ENCODE measurements at places on chromosomes 1 and 21. TPM values are rescaled to one million over a fixed set of nuclear protein-coding genes. Genes with fewer than 3 reads are reported as not detected.

GRCh38 chr1:15954316-15954715, 21.6 kb downstream of the ZBTB17 start:
- DNase-seq = no peak

DNA sequence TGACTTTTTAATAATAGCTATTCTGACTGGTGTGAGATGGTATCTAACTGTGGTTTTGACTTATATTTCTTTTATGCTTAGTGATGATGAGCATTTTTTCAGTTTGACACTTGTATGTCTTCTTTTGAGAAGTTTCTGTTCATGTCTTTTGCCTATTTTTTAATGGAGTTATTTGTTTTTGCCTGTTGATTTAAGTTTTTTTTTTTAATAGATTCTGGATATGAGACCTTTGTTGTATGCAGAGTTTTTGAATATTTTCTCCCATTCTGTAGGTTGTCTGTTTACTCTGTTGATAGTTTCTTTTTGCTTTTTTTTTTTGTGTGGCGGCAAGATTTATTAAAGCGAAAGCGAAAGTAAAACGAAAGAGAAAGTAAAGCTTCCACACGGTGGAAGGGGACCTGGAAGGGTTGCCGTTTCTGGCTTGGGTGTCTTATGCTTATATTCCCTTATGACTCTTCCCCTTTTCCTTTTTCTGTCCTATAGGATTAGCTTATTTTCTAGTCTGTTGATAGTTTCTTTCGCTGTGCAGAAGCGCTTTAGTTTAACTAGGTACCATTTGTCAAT, 67.6 kb downstream of the TBX19 start:
- no peak for DNase-seq

- DNase-seq = no peak
These were observed 4.0 kb downstream of the KDM1A start for GRCh38 chr1:23023174-23023845.

GRCh38 chr21:37575580-37575979, 209.0 kb downstream of the DYRK1A start:
- DNase-seq = no peak

GRCh38 chr21:40386294-40386911, 460.6 kb downstream of the DSCAM start:
- DNase-seq = peak; percentile 82

DNA sequence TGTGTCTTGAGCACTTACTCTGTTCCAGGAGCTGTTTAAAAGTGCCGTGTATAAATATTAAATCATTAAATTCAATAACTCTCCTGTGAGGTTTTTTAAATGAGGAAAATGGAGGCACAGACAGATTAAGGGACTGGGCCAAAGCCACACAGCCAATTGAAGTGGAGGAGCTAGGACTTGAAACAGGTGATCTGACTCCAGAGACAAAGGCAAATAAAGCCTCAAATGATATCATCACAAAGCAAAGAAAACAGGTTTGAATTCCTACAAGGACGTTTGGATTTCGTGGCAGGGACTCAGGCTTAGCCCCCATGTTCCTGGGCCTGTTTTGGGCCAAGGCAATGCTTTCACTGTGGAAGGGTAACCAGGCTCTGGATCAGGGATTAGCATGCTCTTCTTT, 45.2 kb upstream of the DMBX1 start:
- no peak for DNase-seq

GRCh38 chr1:32742199-32742947, 39.8 kb upstream of the SYNC start:
- peak; percentile 57 for DNase-seq

GRCh38 chr1:210099921-210100320, 132.7 kb upstream of the SERTAD4 start:
- DNase-seq = no peak

- DNase-seq = no peak
These were observed 150.6 kb downstream of the RHOU start for GRCh38 chr1:228885845-228886244.

- no peak for DNase-seq
These were observed 87.3 kb upstream of the TLR5 start for GRCh38 chr1:223230161-223230881.

GRCh38 chr21:29166323-29166722, 35.9 kb downstream of the MAP3K7CL start:
- no peak for DNase-seq

- DNase-seq = no peak
These were observed 4.8 kb upstream of the ST6GALNAC5 start for GRCh38 chr1:76862447-76862846.

GRCh38 chr1:214219902-214220301, 61.1 kb upstream of the SMYD2 start:
- DNase-seq = no peak

DNA sequence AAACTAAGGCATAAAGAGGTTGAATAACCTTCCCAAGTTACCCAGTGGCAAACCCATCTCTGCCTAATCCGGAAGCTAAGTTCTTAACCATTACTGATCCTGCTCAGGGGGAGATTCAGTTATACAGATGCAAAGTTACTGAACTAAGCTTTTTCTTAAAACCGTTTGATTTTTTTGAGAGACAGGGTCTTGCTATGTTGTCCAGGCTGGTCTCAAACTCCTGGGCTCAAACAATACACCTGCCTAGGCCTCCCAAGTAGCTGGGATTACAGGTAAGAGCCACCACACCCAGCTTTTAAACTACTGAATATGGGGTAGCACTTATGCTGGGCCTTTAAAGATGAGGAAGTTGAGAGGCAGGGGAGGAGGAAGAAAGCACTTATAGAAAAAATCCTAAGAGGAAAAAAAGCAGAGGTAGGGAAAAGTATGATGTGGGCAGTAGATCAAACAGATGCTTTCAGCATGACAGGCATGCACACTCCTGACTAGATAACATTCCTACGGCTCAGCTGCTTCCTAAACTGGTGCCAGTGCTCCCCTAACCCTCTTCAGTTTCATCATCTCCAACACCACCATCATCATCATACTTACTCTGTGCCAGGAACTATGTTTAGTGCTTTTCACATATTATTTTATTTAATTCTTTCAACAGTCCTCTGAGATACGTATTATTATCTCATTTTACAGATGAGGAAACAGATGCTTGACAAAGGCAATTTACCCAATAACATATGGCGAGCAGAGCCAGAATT, 5.8 kb downstream of the PAFAH2 start:
- DNase-seq = no peak

DNA sequence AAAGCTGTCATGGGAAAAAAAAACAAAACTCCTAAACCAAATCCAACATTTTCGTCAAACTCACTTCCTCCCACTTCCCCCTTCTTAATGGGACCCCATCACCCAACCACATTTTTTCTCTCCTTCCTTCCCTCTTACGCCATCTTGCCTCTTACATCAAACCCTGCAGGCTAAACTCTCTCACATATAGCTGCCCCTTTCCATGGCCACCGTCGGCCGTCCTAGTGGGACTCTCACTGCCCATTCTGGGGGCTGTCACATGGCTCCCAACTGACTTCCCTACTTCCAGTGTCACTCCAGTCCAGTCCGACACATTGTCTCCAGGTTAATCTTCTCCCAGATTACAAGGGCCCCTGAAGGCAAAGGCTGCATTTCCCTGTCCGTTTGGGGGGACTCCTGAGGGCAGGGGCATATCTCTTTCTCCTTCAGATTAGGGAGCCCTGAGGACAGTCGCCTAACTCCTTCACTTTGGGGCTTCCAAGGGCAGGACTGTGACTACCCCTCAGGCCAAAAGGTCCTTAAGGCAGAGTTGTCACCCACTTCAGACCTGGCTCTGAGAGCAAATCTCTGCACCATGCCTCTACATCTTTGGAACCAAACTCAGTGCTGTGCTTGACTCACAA, 658 bp downstream of the UBXN11 start:
- peak; percentile 33 for DNase-seq

DNA sequence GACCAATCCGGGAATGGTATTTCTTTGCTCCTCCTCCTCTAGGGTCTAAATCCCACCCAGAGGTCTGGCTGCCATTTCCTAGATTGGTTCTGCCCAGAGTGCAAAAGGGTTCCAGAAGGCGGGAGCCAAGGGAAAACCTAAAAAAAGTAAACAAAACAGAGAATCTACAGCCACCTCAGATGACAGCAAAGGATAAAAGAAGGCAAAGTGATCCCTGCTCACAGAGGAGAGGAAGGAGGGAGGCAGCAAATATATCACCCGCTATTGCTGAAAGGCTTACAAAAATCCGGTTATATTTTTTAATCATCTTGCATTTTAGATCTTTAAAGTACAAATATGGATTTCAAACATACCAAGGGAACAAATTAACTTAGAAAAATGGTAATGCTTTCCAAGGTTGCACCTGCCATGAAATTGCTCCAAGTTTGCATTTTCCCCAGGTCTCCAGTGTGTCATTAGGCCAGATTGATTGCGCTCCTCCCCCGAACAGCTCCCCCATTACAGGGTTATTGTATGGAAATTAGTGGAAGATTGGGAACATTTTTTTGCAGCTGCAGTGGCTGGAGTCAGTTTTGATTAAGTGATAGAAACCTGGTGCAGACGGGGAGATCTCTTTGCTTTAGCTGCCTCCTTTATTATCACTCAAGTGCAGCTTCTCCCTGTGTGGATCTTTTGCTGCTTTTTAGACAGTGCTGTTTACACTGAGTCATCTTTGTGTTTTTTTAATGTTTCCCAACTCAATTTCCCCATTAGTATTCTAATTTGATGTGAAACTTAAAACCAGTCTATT, 280.5 kb upstream of the CAMK1G start:
- no peak for DNase-seq

DNA sequence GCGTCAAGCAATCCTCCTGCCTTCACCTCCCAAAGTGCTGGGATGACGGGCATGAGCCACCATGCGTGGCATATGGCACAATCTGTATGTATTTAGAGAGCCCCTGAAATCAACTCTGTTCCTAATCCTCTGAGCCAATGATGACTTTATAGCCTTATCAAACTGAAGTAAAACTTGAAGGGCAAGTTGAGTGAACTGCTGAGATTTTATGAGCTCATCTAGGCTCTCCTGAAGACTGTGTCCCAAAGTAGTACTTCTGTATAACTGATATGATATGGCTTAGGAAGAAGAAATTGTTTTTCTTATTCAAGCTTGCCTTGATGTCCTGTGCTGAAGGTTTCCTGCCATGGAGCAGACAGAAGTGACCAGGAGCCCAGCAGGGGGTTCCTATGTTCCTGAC, 23.7 kb upstream of the NKAIN1 start:
- DNase-seq = no peak

- no peak for DNase-seq
These were observed 16.4 kb upstream of the C1orf159 start for GRCh38 chr1:1132042-1132950.

DNA sequence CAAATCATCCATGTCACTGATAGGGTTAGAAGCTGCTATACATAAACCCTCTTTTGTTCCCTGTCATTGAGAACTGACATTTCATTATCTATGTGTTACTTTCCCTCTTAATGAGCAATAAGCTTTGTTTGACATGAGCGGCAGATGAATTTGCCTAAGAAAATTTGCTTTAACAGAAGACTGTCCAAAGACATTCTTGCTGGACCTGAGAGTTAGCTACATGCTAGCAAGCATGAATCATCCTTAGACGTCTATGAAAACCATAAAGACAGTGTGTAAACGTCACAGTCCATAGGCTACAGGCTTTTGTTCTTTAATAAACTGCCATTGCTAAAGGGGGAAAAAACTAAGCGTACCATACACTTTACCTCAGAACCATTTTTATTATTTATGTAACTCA, 73.1 kb downstream of the TNFSF4 start:
- DNase-seq = no peak

- DNase-seq = no peak
These were observed 123.7 kb upstream of the ATP1B1 start for GRCh38 chr1:168982778-168983177.

DNA sequence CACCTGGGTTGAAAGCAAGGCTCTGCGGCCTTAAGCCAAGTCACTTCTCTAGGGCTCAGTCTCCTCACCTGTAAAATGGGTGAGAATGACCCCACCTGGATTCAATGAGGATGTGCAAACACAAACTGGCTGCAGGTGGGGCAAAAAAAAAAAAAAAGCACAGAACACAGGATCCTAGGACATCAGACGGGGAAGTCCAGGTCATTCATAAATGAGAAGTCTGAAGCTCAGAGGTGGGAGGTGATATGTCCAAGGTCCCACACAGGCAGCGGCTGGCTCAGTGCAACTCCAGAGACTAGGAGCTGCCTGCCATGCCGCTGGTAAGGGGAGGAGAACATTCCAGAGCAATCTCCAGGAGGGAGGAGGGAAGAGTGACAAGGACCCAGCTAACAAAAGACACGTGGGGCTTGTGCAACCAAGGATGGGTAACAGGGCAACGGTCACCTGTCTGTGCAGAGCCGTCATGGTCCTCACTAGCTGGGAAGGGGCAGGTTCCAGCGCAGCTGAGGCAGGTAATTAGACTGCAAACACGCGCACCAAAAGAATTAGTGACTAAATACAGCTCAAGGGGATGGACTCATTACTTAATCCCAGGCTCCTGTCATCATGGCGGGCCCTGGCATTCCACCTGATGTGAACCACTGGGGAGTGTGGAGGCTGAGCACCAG, 19.5 kb downstream of the IFFO2 start:
- DNase-seq = peak; percentile 16

DNA sequence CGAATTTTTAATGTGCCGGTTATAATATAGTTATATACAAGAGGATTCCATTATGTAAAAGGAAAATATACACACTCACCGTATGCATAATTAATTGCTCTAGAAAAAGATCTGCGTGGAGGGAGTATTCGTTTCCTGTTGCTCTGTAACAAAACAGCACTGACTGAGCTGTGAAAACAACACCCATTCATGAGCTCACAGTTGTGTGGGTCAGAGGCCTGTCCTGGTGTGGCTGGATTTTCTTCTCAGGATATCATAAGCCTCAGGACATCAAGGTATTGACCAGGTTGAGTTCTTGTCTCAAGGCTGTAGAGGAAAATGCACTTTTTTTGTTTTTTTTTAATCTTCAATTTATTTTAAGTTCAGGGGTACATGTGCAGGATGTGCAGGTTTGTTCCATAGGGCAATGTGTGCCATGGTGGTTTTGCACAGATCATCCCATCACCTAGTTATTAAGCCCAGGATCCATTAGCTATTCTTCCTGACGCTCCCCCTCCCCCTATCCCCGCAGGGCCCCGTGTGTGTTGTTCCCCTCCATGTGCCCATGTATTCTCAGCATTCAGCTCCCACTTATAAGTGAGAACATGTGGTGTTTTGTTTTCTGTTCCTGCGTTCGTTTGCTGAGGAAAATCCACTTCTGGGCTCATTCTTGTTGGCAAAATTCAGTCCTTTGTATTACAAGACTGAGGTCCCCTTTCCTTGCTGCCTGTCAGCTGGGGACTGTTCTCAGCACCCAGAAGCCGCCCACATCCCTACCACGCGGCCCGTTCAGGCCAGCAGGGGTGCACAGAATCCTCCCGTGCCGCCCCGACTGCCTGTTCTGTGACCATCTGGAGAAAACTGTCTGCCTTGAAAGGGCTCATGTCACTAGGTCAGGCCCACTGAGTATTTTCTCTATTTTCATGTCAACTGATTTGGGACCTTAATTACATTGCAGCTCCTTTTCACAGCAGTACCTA, 87.4 kb upstream of the ERRFI1 start:
- peak; percentile 39 for DNase-seq

TRAPPC3 gene
- total RNA-seq = 65.6 TPM

CCDC17 gene
- 1.0 TPM for total RNA-seq

SLC39A1 gene
- 71.4 TPM for total RNA-seq

PRAMEF17 gene
- total RNA-seq = not detected

SPRR2E gene
- not detected for total RNA-seq

NCMAP gene
- not detected for total RNA-seq

COL6A2 gene
- 322 TPM for total RNA-seq

GABPB2 gene
- 20.3 TPM for total RNA-seq

KPRP gene
- total RNA-seq = not detected

All from right cardiac atrium (tissue), 5 donors.